Body of pancreas (tissue), 4 donors: ENCODE measurements at places on chromosomes 7 and 10.

DNA sequence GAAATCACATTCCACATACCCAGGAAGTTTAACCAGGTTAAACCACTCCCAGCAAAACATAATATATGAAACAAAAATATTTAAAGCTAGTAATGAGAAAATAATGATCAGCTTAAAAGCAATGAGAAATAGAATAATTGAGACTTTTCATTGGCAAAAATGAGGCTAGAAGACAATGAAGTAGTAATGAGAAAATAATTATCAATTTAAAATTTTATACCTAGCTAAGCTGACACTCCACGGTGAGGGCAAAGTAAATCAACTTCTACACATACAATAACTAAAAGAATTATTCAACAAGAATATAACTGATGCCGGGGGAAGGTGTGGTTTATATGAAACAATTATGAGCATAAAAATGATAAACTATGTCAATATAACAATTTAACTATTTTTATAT lies 82.2 kb upstream of the TES start:
- no peak for DNase-seq

DNA sequence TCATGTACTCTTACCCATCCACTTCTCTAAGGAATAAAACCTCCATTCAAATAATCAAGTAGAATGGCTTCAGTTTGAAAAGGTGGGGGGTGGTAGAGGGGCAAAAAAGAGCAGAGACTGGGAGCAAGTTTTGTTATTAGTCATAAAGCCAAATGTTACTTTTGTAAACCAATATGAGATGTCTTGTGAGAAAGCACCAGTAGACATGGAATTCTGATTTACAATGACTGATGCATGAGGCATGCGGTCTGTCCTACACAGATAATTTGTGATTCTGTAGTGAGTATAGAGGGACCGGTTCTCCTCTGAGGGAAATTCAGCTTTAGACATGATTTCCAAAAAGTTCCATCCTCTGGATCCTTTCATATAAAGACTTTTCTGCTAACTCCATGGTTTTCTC lies 12.9 kb upstream of the ABCA13 start:
- DNase-seq: no peak

DNA sequence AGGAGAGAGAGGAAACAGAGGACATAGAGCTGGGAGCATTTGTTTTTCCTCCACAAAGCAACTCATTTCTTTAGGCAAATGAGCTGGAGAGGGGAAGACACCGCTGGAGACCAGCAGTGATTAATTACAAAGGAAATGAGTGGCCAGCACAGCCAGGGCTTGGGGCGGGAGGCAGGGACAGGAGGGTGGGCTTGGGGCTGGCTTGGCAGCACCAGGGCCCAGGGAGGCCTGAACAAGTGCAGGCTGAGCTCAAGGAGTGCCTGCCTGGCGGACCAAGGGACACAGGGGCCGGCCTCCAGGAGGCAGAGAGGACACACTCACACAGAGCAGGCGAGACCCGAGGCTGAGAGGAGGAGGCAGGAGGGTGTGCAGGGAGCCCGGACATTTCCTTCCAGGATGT lies 149.0 kb upstream of the UNC5B start:
- no peak for DNase-seq

DNA sequence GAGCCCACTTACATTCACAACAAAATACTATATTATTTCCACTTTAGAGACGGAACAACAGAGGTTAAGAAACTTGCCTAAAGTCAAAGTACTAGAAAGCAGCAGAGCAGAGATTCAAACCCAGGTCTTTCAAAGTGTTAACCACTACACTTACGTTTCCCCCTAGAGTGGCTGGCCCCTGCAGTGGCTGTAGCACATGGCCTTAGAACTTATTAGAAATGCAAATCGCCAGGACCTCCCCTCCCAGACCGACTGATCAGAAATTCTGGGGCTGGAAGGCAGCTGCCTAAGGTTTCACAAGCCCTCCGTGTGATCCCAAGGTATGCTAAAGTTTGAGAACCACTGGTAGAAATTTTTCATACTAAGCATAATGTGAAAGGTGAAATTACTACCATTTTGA lies 8.1 kb downstream of the MPP7 start:
- no peak for DNase-seq

DNA sequence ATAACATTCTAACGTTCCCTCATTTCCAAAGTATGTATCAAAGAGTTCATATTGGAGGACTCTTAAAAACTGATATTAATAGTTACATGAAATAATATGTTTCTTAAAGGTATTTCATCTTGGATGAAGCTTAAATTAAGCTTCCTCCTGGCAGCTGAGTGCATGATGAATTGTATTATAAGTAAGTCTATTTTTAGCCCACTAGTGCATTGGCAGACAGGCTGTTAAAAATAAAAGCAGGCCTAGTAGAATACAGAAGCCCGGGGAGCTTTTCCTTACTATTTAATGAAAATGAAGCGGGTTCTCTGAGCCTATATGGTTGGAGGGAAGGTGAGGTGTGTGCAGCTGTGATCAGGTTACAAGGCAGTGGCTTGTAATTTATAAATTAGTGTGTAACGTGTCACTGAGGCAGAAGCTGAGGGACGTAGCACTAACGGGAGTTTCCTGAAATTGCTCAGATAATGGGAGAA lies 130.7 kb upstream of the KMT2E start:
- DNase-seq: no peak

- no peak for DNase-seq
Observed at GRCh38 chr7:86920154-86920553, 139.3 kb downstream of the ELAPOR2 start.

DNA sequence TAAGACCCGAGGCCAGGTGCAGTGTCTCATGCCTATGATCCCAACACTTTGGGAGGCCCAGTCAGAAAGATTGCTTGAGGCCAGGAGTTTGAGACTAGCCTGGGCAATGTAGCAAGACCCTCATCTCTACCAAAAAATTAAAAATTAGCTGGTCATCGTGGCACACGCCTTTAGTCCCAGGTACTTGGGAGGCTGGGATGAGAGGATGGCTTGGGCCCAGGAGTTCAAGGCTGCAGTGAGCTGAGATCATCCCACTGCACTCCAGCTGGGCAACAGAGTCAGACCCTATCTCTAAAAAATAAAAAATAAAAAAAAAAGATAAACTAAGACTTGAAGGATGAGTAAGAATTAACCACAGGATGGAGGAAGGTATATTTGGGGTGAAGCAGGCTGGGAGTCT lies 77.9 kb downstream of the JCAD start:
- no peak for DNase-seq

DNA sequence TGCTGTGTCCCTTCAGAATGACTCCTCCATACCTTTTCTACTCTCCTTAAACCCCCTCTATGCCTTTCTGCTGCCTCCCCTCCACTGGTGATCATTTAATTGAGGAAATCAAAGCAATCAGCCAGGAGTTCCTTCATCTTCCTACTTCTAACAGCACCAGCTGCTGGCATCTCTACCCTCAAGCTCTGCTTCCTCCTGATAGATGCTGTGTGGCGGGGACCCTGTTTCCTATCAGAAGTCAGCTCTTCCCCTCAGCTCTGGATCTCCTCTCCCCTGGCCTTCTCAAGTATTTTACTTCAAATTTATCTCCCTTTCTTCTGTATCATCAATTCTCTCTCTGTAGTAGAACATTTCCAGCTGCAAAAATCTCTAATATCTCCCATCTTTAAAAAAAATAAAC lies 183.7 kb downstream of the ELMO1 start:
- DNase-seq: no peak

GRCh38 chr7:134083766-134084487 lies 43.2 kb upstream of the LRGUK start:
- DNase-seq: no peak

DNA sequence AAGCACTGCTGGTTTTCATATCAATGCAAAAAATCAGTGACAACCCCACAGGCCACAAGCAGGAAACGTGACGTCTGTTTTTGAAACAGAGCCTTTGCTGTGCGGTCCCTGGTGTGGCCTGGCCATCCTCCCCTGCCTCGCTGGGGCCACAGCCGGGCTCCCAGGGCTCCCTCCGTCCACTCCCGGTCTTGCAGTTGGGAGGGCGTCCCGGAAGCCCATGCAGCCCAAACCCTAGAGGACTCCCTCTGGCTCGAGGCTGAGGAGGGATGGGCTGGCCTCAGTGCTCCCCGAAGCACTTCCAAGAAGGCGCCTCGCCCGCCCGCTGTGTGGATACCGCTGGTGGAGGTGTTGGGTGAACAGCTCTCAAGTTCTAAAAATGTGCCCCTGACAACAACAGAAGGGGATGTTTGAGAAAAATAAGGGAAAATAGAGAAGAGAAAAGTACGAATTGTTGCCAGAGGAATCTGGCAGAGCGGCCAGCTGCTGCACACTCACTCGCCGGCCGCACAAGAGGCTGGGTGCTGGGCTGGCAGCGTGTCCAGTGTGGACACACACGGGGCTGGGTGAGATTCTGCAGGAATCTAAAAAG lies 73.5 kb downstream of the ZRANB1 start:
- DNase-seq: no peak

DNA sequence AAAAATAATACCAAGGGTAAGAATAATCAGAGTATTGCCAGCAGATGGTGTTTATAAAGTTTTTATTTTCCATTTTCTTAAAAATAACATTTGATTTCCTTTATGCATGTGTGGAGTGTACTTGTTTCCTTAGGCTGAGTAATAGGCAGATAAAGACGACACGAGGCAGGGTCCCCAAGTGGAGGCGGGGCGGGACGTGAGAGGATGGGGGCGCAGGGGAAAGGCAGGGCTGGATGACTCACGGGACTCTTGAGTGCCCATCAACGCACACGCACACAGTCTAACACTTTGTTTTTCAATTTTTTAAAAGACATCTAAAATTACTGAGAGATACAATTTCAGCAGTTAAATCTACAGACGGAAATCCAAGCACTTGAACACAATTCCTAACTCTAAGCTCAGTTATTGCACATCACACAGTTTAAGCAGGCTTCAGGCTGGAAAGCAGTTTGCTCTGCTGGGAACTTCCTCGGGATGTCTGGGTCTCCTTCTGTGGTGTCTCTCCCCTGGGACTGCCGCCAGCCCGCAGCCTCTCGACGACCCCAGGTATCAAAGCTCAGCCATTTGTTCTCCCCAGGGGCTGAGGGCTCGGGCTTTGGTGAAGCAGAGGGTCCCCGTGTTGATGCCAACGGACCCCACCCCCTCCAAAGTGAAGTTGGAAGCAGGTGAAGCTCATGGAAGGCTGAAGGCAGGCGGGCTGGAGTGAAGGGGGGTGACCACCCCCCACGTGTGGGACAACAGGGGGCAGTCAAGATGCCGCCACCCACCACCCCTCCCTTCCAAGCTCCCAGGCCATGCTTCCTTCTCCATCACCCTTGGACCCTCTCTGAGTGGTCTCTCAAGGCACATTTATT lies 29.1 kb downstream of the SPOCK2 start:
- no peak for DNase-seq

DNA sequence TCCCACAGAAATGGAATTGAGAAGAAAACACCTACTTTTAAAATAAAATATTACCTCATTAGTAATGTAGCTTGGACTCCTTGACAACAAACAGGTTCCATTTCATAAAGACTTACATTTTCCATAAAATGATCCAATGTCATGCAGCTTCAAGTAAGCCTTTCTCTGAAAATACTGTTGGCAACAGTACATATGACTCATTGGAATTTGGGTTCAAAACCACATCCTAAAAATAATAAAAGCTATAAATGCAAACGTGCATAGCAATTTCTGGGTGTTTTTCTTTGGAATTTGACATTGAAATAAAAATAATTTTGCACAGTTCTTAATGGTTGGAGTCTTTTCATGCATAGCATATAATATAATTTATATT lies 47.9 kb downstream of the FHIP2A start:
- no peak for DNase-seq

DNA sequence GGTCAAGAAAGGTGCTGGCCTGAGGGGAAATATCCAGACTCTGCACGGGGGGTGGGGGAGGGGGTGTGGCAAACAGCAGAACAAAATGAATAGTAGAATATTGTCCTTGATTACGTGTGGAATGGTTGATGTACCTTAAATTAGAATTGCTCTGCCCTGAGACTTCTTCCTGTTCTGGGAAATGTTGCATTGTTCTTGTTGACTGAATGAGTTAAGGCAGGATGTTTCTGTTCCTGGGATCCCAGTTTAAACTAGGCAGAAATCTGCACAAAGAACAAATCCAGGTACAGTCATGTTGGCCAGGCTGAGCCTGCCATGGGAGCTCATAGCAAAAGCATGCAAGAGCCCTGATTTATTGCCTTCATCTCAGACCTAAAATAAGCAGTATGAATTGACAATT lies 558.7 kb upstream of the VSTM2A start:
- no peak for DNase-seq

DNA sequence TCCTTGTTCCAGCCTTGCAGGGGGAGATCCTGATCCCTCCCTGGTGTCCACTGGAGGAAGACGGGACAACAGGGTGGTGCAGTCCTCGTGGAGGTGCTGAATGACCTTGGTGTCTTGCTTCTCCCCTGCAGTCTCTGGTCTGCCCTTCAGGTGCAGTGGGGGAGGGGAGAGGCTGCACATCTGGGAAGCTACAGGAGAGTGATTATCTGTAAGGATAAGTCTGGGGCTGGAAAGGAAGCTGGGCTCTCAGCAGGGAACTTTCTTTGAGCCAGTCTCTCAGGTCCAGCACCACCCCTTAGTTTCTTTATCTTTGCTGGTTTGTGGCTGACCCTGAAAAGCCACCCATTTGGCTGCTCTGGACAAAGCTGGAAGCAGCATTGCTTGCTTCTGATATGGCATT lies 275.6 kb downstream of the CCSER2 start:
- DNase-seq: no peak

DNA sequence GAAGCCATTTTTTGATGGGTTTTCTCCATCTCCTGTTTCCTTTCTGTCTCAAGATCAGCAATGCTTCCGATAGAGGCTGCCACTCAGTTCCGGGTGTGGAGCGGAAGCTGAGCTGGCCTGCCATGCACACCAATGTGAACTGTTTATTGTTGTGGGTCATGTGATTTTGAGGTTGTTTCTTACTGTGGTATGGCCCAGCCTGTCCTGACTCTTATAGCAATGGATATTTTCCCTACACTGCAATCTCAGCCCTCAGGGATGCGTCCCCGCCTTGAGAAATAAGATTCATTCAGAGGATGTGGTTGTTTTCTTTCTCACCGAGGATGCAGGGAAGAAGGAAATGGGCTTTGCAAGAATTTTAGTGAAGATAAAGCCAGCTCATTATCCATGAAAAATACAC lies 134.7 kb downstream of the PFKFB3 start:
- DNase-seq: no peak

- DNase-seq: no peak
Observed at GRCh38 chr7:101971457-101971856, 154.0 kb downstream of the CUX1 start.
